Effector memory CD4-positive, alpha-beta T cell (primary cell): ENCODE measurements at places on chromosomes 4 and X.
A peak's percentile ranks its signal among the peaks of the same experiment; 100 is the strongest.

DNA sequence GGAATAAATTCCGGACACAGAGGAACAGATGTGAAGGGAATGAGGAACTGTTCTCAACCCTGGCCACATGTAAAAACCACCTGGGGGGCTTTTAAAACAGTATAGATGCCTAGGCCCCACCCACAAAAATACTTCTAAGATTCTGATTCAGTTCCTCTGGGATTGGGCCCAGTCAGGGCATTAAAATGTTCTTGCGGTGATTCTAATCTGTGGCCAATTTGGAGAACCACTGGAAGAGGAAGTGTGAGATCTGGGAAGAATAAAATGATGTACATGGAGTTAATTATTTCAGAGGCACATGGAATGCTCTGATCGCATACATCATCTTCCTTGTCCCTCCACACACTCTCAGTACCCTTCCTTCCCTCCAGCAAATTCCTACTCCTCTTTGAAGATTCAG, 192.2 kb downstream of the APBB2 start:
- no peak for DNase-seq

- DNase-seq: no peak
These were observed 3.6 kb upstream of the RNF175 start for GRCh38 chr4:153763404-153763803.

GRCh38 chr4:136768925-136769275, 763.4 kb downstream of the PCDH18 start:
- DNase-seq: no peak

DNA sequence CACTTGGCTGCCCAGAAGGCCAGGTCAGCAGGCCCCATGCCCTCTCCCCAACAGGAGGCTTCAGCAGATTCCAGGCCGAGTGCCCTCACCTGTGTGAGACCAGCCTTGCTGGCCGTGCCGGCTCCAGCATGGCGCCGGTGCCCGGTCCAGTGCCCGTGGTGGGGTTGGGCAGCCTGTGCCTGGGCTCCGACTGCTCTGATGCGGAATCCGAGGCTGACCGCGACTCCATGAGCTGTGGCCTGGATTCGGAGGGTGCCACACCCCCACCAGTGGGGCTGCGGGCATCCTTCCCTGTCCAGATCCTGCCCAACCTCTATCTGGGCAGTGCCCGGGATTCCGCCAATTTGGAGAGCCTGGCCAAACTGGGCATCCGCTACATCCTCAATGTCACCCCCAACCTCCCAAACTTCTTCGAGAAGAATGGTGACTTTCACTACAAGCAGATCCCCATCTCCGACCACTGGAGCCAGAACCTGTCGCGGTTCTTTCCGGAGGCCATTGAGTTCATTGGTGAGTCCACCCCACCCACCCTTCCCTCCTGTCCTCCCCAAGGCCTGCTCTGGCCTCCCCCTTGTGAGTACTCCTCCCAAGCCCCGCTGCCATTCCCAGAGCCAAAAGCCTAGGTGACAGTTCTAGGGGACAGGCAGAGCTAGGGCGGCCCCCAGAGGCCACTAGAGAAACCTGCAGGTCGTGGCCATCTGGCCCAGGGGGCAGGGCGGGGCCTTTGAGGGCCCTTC, 2.3 kb downstream of the DUSP9 start:
- no peak for DNase-seq

DNA sequence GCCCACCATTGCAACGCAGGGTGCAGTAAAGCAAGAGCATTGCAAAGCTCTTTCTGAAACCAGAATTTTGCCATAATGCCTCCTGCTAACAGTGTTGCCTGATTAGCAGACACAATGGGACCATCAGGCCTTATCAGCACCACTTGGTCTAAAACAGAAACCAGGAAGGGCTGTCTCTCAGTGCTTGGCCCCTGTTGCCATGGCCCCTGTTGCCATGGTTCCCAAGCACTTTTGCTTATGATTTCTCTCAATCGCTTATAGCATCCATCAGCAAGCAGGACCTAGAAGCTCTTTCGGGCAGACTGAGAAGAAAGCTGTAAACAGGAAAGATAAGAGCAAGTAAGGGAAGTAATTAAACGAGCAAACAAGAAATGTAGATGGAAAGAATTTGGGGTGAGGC, 36.8 kb downstream of the RTL5 start:
- peak; percentile 71 for DNase-seq

DNA sequence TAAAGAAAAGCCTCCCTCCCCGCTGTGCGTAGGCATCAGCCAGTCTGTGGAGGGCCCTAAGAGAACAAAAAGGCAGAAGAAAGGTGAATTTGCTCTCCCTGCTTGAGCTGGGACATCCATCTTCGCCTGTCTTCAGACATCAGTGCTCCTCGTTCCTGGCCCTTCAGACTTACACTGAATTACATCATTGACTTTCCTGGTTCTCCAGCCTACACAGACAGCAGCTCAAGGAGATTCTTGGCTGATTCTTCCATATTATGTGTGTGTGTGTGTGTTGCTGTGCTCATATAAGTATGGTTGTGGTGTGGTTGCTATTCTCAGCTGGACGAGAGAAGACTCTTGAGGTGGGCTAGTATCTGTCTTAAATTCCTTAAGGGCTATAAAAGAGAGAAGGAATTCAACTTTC, 35.5 kb upstream of the CD99L2 start:
- DNase-seq: no peak

DNA sequence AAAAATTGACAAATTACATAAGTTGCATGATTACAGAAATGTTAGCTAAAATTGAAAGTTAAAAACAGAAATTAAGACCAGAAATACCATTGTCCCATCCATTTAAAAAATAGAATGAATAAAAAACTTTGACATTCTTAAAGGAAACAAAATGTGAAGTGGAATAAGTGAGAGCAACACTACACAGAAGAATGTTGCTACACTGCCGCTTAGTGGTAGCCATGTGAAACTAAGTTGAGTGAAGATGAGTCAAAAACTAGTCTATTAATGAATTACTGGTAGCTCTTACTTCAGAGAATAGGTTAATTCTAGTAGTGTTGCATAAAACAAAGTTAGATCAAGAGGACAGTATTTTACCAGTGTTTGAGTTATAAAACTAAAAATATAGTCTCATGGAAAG, 571.0 kb upstream of the KLHL4 start:
- DNase-seq: no peak

- DNase-seq: peak; percentile 38
These were observed 8.8 kb downstream of the TMEM255A start for GRCh38 chrX:120302434-120302833.

GRCh38 chrX:18755651-18756050, 48.2 kb downstream of the PPEF1 start:
- no peak for DNase-seq

DNA sequence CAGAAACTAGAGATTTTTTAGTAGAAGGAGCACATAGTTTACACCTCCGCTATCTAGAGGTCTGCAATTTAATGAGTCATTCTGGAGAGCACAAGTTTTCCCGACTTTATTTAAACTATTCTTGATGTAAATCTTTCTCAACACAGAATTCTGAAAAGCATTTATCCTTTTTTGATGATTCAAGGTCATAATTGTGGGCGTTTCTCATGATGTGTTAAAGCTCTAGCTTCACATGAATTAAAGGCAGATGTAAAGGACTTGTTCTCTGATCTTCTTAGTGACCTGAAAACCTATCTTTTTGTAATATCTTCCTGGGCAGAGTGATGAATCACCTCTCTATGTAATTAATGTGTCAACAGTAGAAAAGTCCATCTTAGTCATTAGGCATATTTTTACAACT, 128.8 kb downstream of the COMMD8 start:
- no peak for DNase-seq

GRCh38 chr4:162911349-162911748, 255.3 kb downstream of the NAF1 start:
- no peak for DNase-seq

DNA sequence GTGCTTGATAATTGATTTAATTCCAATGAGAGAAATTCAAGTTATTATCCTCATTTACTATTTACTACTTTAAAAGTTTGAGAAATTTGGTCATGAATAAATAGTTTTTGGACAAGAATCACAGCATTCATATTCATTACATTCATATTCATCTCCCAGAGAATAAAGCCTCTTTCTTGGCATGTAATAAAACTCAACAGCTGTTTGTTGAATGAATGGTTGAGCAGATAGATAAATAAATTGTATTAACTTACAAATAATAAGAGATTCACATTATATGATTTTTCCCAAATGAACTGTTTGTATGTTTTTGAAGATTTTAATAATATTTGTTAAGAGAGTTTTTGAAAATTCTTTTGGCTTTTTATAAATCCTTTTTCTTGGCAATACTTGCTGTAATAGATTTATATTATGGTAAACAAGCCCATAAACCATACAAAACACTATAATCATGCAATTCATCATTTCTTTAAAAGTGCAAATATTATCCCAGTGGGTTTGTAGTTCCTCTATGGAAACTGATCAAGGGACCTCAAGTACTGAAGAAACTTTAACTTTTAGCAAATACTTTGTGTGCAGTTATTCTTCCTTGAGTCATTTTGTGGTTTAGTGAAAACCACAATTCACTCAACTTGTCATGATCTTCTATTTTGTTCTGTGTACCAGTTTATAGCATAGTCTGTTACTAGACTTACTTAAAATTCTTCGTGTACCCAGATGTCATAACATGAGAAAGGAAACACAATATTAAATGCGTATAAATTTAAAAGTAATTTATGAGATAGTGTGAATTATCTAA, 371.8 kb downstream of the ADGRL3 start:
- DNase-seq: no peak

- DNase-seq: no peak
These were observed 222.7 kb upstream of the HAND2 start for GRCh38 chr4:173752610-173753230.

DNA sequence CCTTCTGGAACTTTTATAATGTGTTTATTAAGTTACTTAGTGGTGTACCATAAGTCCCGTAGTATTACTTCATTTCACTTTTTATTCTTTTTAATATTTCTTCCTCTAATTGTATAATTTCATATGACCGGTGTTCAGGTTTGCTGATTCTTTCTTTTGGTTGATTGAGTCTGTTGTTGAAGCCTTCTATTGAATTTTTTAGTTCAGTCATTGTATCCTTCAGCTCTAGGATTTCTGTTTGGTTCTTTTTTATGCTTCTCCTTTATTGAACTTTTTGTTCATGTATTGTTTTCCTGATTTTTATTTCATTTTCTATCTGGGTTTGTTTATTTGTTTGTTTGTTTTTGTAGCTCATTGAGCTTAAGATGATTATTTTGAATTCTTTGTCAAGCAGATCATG, 8.8 kb downstream of the CEP44 start:
- DNase-seq: no peak

- no peak for DNase-seq
These were observed 1420.2 kb downstream of the PCDH18 start for GRCh38 chr4:136112116-136112515.

DNA sequence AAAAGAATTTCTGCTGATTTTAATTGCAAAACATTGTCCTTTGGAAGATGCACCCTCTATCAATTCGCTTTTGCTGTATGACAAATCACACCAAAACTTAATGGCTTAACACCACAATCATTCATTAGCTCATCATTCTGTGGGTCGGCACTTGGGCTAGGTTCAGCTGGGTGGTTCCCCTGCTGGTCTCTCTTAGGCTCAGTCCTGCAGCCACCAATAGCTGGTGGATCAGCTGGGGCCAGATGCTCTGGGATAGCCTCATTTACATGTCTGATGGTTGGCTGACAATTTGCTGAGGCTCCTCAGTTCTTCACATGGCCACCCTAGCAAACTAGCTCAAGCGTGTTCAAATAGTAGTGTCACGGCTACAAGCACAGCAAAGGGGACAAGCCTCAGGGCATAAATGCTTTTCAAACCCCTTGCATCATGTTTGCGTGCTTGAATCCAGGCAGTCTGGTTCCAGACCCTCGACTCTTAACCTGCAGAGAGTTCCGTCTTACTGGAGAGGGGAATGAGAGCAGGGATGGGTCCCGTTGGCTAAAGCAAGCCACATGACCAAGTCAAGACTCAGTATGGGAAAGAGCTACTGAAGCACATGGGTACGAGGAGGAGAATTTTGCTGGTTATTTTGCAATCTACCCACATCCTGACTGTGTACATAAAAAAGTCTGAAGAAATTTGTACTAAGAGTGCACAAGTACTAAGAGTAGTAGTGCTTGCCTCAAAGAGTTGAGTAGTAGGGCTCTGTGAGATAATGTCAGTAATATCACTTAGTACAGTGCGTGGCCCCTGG, 7.5 kb upstream of the ACSL1 start:
- DNase-seq: no peak

GRCh38 chrX:112784692-112785091, 55.9 kb downstream of the AMOT start:
- no peak for DNase-seq

- no peak for DNase-seq
These were observed 2.7 kb downstream of the USO1 start for GRCh38 chr4:75727073-75727472.

GRCh38 chrX:147072747-147073146, 258.2 kb upstream of the CXorf51A start:
- no peak for DNase-seq

DNA sequence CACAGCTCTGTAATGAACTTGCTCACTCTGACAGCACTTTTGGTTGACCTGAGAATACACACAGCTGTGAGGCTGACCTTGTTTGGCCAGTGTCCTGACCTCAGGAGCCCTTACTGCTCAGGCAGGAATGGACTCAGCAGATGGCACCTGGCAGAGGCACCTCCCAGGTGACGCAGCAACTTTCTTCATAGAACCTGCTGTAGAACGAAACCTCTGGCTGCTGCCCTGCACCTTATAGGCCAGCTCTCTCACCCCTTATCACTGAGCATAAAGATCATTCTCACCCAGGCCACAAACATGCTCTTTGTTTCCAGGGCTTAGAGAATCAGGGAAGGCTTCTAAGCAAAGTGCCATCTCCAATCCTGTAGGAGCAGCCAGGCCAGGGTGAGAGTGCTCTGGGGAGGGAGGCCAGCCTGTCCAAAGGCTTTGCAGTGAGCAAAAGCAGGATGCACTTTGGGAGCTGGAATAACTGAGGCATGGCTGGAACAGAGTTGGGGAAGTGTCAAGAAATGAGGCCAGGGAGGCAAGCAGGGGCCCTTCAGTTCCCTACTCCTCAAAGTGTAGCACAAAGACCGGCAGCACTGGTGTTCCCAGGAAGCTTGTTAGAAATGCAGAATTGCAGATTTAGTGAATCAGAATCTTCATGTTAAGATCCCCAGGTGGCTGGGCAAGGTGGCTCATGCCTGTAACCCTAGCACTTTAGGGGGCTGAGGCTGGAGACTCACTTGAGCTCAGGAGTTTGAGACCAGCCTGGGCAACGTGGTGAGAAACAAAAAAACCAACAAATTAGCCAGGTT, 13.3 kb upstream of the CENPU start:
- DNase-seq: no peak

DNA sequence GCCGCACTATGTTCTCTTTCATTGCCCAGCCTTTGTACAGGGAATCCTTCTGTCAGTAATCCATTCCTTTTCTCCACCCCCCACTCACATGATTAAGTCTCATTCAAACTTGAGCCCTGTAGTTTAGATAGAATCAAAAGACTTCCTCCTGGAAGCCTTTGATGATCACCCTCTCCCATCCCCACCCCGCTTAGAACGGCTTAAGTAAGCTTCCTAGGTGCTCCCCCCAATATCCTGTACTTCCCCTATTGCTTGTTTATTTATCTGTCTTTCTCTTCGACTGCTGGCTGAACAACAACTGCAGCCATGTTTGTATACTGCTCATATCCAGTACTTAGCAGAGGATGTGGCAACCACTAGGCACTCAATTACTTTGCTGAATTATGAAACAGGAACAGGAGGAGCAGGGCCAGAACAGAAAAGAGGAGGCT, 38.5 kb upstream of the GPC3 start:
- DNase-seq: no peak
